AG10803 (cell line): ENCODE measurements at places on chromosomes 1 and 21.

DNA sequence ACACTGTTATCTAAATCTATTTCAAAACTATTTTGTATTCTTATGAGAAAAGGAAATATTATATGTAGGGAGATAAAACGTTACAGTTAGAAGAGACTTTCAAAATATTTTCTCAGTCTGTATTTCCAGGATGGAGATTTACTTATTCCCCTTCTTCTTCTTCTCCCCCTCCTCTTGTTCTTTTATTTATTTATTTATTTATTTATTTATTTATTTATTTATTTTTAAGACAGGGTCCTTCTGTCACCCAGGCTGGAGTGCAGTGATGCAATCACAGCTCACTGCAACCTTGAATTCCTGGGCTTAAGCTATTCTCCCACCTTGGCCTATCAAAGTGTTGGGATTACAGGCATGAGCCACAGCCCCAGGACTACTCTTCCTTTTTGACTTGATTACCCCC is 2.8 kb upstream of the RPF1 start:
- no peak for DNase-seq

GRCh38 chr1:12587981-12588640 is 29.9 kb downstream of the DHRS3 start:
- DNase-seq, result no peak

GRCh38 chr1:205772607-205773032 is 2.7 kb downstream of the RAB29 start:
- no peak for DNase-seq

GRCh38 chr1:244791061-244791460 is 44.4 kb upstream of the COX20 start:
- no peak for DNase-seq

DNA sequence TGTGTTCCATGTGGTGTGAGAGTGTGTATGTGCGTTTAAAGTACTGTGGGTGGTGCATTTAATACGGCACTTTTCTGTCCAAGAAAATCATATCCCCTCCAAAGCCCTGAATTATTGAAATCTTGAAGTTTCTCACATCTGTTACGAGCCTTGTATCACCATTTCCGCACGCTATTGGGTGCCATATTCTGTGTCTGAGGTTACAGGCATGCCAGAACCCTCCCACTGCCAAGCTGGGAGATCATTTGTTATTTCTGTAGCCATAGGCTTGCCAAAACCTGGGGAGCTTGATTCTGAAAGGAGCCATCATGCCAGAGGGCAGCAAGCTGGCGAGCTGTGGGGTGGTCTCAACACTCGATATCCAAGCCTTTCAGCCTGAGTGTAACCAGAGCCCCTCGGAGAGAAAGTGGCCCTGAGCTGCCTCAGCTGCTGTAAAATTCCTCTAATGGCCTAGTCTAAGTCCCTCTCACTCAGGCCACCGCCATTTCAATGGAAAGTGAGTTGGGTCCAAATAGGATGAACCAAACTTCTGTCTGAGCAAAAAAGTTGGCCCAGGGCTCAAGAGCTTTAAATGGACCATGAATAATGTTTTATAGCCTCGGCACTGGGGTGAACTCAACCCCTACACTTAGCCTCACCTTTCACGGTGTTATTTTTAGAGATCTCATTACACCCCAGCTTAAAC is 298.4 kb upstream of the DUSP10 start:
- no peak for DNase-seq

- peak; percentile 36 for DNase-seq
Measured at GRCh38 chr1:24929398-24930259, 447 bp downstream of the RUNX3 start.

DNA sequence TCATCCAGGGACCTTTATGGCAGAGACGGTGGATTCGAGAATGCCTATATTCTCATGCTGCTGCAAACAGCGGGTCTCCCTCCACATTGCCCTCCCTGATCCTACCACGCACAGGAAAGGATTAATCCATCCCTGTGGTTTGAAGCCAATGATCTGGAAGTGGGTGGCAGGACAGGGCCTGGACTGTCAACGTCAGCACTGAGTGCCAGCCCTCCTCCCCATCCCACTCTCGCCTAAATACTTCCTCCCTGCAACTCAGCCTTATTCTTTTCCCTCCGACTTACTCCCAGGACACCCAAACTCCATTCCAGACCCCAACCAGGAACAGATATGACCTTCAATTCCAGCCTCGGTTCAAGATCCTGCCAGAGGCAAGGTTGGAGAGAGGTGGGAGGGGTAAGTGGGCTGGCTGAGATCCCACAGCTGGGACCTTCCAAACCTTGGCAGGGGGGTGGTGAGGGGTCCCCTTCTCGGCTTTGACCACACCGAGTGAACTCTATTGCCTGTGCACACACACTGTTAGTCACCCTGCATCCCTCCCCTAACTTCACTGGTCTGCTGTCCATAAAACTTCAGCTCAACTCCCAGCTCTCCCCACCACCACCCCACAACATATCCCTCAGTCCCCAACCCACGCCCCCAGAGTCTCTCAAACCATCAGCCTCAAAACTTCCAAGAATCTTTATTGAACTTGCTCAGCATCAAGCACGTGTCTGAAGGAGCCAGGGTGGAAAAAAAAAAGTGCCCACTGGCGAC is 2.4 kb upstream of the S100A5 start:
- no peak for DNase-seq

- no peak for DNase-seq
Measured at GRCh38 chr1:42000766-42001165, 82.0 kb upstream of the HIVEP3 start.

GRCh38 chr1:14263671-14264070 is 334.8 kb upstream of the KAZN start:
- DNase-seq, result no peak

GRCh38 chr1:30038134-30039025 is 685.0 kb downstream of the MATN1 start:
- DNase-seq, result no peak

DNA sequence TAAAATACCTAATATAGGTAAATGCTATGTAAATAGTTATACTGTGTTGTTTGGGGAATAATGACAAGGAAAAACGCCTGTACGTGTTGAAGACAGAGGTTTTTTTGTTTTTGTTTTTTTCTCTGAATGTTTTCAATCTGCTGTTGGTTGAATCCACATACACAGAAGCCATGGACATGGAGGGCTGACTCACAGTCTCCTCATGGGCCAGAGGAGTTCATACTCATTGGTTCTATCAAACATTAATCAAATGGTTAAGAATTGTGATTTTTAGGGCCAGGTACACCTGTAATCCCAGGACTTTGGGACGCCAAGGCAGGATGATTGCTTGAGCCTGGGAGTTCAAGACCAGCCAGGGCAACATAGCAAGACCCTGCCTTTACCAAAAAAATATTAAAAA is 20.5 kb downstream of the MIER1 start:
- DNase-seq, result no peak

DNA sequence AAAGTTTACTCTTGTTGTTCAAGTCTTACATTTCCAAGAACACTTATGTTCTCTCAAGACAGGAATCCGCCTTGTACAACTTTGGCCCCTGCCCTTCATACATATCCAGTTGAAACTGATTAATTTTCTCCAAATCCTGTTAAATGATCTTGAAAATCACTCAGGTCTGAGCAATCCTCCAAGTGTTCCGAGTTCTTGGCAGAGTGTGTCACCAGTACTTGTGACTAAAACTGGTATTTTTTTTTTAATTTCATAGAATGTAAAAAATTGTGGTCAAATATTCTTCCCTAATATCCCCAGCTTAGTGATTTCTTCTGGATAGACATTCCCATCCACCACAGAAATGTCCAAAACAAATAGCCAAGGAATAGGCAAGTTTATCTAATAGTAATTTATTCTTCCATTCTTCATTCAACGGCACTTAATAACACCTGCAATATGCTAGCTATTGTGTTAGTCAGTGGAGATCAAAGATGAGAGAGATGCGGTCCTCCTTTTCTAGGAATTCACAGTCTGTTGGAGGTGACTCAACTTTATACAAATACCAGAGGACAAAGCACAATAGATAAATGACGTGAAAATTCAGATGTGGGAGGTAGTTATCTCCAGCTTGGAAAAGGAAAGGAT is 71.4 kb downstream of the DIRAS3 start:
- DNase-seq, result peak; percentile 68

DNA sequence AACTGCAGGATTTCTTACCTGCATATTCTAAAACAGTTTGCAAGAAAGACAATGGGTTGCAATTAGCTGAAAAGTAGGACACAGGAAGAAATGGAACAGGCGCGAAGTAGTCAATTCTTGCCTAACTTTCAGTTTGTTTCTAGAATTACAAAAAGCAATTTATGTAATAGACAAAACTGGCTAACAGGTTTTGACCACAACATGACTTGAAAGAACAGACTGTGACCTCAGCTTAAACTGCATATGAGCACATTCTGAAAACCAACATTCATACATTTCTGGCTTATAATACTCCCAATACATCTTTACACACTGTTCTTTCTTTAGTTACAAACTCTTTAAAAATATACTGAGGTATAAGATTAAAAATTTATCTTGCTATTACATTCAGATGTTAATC is 405.9 kb upstream of the B3GALT2 start:
- DNase-seq, result no peak

DNA sequence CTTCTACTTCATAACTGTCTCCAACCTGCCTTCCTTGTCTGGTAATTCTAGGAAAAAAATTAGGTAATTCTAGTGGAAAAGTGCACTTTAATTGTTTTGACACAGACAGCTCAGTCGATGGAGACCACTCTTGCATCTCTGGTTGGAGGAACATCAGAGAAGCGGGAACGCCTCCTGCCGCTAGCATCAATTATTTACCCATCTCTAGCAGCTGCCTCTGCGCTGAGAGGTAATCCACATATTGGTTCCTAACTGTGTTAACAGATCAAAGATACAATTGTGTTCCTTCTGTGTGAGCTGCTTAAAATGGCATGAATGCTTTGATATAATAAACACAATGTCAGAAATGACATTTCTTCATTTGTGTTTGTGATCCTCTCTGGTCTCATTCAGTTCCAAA is 33.3 kb downstream of the C2CD2 start:
- DNase-seq, result no peak

GRCh38 chr1:87555366-87555765 is 226.7 kb downstream of the LMO4 start:
- DNase-seq, result no peak

GRCh38 chr1:104765085-104765484 is 1015.4 kb downstream of the AMY1C start:
- no peak for DNase-seq

- peak; percentile 16 for DNase-seq
Measured at GRCh38 chr1:151147132-151147503, 687 bp upstream of the SEMA6C start.

DNA sequence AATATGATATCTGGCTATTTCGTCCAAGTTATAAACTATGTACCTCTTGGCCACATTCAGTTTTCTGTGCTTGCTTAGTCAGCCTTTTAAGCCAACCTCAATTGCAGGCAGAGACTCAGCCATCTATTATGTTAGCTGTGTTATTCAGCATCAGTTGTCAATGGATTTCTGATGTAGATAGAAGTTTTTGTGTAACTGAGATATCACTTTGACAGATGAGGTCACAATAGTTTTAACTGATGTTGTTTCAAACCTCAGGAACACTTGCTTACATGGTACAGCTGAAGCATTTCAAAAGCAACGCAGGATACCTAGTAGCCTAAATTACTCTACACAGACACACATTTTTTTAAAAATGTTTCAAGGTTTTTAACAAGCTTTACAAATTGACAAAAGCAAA is 1478.0 kb downstream of the NCAM2 start:
- no peak for DNase-seq

- DNase-seq, result no peak
Measured at GRCh38 chr1:233326811-233327650, 493 bp upstream of the MAP3K21 start.

DNA sequence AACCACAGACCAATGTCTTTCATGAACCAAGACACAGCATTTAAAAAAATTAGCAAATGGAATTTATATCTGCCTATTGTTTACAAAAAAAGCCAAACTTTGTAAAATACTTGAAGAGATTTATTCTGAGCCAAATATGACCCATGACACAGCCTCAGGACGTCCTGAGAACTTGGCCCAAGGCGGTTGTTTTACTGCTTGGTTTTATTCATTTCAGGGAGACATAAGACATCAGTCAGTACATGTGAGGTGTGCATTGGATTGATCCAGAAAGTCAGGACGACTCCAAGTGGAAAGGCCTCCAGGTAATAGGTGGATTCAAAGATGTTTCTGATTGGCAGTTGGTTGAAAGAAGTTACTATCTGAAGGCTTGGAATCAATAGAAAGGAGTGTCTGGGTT is 1.4 kb upstream of the POFUT2 start:
- DNase-seq, result no peak

DNA sequence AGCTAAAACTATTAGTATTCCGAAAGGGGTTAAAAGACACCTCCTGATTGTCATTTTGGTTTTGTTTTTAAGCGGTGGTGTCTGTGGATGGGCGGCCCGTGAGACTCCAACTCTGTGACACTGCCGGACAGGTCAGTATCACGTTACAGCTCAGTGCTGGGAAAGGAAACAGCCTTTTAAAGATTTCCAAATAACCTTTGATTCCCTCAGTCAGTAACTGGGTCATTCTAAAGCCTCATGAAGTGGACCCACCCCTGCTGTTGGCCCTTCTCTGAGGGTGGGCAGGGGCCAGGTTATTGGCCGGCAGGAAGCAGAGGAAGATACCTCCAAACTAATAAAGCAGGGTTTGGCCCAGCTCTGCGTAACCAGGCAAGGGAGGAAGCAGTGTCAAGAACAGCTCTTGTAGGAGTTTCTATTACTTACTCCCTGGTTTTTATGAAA is 2.3 kb downstream of the RHOU start:
- DNase-seq, result no peak

GRCh38 chr1:3467096-3468036 is 12.9 kb downstream of the ARHGEF16 start:
- no peak for DNase-seq

GRCh38 chr1:230125640-230126528 is 58.8 kb downstream of the GALNT2 start:
- peak; percentile 57 for DNase-seq

DNA sequence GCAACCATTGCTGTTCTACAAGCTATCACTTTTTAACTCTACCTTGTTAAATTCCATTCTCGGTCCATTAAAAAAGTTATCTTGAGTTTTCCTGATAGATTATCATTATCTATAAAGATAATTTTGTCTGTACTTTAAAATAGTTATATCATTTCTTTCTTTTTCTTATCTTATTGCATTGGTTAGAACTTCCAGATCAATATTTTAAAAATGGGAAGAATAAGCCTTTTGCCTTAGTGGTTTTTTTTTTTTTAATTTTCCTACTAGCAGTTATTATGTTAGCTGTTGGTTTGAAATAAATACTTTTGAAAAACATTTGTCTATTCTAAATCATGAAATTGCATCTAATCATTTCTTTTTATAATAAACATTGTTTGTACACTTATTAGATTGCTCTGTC is 71.0 kb upstream of the ATF3 start:
- no peak for DNase-seq

DNA sequence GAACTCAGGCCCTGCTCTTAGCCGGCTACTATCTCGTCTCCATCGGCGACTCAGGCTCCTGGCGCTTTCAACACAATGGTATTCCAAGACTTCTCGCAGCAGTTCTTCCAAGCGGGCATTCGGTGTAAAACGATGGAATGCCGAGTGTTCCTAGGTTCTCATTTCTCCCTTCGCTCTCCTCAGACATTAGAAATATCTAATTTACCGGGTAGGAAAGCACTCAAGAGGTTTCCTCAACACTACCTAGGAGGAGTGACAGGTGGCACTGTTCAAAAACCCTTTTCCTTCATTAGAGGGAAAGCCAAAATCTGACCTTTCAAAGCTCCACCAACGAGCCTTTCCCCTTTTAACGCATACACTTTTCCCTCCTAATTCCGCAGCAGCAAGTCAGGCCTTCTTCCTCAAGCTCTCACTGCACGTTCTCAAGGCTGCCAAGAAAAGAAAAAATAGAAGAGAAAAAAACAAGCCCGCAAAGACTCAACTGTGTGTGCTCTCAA is 601 bp downstream of the UBE2G2 start:
- DNase-seq, result peak; percentile 32

GRCh38 chr1:10726355-10726754 is 70.1 kb downstream of the CASZ1 start:
- no peak for DNase-seq
